Fibroblast of mammary gland (primary cell): ENCODE measurements at places on chromosomes 3 and 15.

DNA sequence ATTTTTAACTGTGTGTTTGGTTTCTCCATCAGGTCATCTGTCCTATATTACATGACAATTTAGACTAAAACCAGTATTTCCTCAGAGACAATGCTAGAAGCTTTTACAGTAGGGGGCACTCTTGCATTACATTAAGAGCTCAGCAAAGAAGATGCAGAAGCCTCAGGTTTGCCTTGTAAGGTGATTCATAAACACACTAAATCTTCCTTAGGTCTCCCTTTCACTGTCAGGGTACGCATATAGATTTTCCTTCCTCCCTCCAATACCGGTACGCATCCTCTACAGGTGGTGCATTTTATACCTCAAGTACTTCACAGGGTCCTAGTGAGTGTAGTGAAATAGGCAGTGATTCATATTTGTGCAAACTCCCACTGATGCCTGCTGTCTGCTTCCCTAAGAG is 46.5 kb downstream of the CD86 start:
- peak; percentile 64 for DNase-seq

DNA sequence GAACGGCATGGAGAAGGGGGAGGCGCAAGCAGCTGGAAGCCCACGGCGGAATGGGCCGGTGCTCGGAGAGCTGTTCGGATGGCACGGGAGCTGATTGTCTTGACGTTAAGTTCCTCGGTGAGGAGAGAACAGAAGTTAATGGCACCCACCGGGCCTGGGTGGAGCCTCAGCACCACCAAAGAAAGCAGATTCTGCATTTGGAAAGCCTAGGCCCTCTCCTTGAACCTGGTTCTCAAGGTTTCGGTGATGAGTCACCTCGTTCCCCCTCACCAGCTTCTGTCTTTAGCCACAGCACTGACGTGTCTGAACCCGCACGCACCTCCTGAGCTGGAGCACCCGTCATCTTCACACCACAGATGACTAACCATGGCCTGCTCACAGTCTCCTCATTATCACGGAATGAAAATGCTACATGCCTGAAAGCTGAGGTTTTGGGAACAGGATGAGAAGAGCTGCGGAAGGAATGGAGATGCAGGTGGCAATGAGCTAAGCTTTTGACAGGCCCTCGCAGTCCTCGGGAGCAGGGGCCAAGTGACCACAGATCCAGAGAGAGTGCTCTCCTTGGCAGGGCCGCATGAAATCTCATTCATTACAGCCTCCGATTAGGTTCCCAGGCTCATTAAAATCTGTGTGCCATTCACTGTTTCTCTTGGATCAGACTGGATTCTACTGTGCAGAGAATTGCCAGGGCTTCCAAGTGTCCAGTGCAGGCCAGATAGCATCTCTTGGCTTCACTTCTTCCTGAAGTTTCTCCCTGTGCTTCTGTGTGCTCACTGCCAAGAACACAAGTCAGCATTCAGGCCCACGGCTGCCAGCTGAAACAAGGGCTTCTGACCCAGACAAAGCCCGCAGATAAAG is 96.3 kb upstream of the DLG1 start:
- DNase-seq = peak; percentile 100

DNA sequence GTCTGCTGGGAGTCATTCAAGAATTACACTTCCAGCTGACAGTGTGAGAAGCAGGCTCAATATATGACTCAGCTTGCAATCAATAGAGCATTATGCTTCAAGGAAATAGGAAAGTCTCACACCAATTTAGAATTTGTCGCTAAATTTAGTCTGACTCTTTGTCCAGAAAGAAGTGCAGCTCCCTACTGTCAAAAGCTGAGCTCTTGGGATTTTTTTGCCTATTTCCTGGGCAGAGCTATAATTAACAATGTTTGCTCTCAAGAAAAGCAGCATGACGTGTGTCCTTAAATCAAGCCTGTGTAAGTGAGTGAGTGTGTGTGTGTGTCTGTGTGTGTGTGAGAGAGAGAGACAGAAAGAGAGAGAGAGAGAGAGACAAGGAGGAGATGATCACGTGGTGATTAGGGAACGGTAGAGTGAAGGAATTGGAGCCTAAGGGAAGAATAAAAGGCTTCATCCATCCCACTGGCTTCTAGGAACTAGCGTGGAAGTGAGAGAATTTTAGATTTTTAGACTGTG is 16.4 kb upstream of the SLC35G2 start:
- DNase-seq = peak; percentile 29

- no peak for DNase-seq
These were observed 19.5 kb downstream of the SIDT1 start for GRCh38 chr3:113551820-113552219.

DNA sequence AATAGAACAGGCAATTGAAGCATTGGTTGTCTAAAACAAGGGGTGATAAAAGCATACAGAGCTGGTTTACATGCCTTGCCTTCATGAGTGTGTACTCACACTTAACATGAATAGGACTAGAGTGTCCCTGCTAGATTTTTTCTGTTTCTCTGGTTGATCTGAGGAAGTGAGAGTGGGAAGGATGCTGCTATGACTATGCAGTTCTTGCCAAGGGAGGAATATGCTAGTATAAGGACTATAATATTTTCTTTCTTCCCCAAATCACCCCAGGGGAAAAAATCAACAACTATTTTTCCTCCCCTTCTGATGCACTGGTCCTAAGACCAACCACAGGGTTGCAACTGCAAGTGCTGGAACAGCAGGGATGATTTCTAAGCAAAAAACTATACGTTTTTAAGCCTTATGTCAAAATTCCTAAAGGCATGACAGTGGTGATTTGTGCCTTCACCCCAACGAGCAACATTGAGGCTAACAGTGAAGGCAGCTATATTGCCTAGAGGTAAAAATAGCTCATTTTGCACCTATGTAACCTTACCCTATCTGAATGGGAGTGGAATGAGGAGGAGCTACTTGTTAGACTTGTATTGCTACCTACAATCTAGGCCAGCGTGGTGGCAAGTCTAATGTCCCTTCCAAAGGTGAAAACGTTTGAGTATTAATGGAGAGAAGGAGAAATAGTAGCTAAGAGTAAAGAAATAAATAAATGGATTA is 33.5 kb upstream of the USP8 start:
- DNase-seq = no peak

DNA sequence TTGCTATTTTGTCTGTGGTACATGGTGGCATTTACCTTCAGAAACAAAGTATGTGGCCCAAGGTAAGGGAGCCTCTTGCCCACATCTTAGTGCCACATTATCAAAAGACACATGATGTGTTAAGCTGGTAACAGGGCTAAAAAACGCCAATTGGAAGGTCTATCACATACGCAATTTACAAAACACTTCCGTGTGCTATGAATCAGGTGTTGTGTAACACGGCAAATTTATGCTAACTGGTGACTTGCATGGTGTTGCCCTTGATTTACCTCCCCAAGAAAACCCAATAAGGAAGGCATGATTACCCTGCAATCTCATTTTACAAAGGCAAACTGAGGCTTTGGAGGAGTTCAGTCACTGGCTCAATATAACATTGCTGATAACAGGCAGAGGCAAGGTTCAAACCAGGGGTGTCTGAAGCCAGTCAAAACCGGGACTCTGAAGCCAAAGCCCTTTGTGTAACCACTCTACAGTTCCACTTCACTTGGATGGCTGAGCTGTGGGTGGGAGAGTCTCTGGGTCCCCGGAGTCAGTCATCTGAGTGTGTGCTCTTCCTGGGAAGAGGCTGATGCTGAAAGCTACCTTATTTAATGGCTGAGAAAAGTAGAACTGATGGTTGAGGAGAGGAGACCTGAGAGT is 103.9 kb upstream of the BCL6 start:
- no peak for DNase-seq

GRCh38 chr15:86615411-86615810 is 535.7 kb downstream of the AGBL1 start:
- DNase-seq = no peak

DNA sequence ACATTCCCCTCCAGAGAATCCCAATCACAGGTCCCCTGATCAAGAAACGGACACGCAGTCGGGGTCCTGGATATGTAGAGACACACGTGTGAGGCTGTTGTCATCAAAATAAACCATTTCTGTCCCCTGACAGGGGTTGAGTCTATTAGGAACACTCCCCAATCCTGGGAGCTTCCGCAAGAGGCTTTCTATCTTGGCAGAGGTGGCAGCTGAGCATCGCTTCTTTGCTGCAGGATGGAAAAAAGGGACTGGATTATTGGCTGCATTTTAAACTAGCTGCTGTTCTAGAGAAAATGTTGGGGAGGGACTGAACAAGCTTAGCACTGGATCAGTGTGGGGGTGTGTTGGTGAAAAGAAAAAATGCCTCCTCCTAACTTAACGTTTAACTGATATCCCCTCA is 2.5 kb upstream of the CNTN4 start:
- no peak for DNase-seq

DNA sequence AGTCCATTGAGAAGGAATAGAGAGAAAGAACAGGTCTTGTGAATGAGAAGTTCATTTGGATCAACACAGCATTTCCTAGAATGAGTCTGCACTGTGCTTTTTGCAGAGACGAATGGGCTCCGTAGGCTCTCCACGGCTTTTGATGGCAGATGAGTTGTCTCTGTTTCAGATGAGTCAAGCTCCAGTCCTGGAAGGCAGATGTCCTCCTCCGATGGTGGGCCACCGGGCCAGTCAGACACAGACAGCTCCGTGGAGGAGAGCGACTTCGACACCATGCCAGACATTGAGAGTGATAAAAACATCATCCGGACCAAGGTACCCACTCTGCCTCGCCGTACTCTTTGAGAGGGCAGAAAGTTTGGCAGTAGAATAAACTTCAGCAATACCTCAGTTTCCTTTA is 70.5 kb downstream of the SIDT1 start:
- no peak for DNase-seq

DNA sequence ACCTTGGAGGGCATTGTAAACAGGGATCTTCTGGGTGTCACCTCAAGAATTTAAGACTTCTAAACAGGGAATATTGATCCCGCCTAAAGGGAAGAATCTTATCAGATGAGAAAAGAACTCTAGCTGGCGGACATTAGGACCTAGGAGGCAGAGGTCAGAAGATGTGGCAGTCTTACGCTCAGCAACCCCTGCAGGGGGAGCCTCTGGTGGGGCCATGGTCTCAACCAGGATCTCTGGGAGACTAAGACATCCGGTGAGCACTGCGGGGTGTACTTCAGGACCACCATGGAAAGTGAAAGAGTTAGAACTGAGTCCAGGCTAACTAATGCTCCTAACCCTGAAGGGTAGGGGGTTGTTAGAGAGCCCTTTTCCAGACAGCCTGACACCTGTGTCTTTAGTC is 295.2 kb downstream of the VGLL3 start:
- DNase-seq = no peak

- DNase-seq = no peak
These were observed 202.6 kb downstream of the MEX3B start for GRCh38 chr15:81843226-81843625.

DNA sequence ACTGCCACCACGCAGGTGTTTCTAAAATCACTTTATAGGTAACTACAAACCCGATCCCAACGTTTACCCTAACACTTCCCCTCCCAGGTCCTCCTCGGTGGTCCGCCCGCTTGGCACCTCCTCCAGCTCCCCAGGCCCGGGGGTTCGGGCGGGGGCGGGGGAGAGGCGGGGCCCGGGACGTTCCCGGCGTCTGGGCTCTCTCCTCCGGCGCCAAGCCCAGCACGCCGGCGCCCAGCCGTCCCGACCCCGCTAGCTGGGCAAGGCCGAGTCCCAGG is 562 bp downstream of the CGGBP1 start:
- DNase-seq = no peak

DNA sequence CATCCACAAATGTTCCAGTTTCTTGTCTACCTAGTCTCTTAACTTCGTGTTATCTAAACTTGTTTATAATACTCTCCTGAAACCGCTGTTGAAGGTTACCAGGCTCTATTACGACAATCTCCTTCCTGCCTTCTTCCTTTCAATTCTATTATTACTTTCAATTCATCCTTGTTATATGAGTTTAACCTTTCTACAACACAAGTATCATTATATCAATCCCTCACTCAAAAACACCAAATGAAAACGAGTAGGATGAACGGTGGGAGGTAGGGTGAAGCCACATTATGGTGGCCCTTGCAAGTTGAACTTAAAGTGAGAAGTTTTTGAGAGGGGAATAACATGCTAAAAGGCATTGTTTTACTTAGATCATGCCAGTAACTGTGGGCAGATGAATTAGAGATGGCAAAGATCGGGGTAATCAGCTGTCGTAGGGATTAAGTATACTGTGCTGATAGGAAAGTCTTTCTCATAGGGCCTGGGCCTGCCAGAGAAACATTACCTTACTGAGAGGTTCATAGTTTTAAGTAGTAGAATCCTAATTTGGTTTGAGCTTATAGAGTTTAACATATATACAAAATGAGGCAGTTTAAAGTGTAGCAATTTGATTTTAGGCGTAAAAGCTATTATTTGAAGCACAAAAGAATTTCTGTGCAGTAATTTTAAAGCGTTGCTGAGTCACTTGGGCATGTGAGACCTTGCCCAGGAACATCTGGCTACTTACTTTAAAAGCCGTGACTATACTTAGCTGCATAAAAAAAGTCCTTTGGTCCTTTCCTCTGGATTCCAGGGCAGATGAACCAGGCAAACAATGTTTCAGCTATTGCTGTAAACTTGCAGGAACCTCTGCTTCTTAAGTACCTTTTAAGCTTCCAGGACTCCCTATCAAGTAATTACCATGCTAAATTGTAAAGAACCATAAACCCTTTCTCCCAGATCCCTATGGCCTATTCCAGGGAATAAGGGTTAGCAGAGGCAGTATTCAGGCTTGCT is 3.3 kb upstream of the CEP97 start:
- peak; percentile 42 for DNase-seq

DNA sequence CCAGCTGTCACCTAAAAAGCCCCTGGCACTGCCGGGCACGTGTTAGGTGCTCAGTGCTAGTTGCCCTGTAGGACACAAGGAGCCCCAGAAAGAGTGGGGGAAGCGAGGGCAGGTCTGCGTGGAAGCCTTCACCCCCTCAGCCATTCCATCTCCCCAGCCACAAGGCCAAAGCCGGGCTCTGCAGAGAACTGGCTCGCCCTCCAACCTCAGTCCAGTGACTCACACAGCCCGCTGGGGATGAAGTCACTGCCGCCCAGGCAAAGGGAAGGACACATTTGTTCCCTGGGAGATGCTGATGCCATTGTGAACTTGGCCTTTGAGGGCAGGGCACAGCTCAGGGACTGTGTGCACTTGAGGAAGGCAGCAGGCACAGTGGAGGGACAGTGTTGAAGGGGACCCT is 48.1 kb downstream of the IQSEC1 start:
- peak; percentile 72 for DNase-seq

DNA sequence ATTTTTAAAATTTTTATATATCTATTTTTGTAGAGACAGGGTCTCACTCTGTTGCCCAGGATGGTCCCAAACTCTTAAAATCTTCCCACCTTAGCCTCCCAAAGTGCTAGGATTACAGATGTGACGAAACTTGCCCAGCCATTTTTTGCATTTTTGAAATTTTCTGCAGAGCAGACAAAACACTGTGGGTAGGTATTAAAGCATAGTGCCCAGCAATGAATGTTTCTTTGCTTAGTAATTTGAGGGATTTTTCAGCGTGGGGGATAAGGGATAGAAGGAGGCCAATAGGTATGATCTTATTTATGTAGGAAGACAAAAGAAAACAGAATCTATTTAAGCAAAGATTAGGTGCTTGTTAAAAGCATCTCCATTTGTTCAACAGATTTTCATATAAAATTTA is 446.8 kb upstream of the DPH6 start:
- DNase-seq = no peak
